ENCODE measurements at places on chromosomes 11 and 22.

- no peak for DNase-seq
These were observed 1186.2 kb downstream of the LRRC4C start for GRCh38 chr11:40273192-40273732.

GRCh38 chr11:71913756-71914526, 14.5 kb downstream of the XNDC1N start:
- DNase-seq, result peak; percentile 68

GRCh38 chr11:129435499-129436245, 60.0 kb downstream of the BARX2 start:
- DNase-seq, result no peak

- no peak for DNase-seq
These were observed 1.5 kb downstream of the TCIRG1 start for GRCh38 chr11:68040101-68040956.

DNA sequence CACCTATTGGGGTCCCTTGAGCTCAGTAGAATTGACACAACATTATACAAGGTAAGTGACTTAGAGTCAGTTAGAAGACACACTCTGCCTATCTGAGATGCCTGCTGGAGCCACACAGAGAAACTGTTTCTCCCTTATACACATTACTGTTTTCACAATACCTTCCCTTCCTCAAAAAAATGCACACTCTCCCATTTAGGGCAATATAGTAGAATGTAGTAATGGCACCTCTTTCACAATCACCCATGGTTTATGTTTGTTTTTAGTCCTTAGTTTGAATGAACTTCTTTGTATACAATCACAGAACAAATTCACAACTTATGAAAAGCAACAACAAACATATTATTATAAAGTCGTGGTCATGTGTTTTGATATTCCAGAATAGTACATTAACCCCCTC, 14.3 kb downstream of the OR52H1 start:
- DNase-seq, result no peak

- DNase-seq, result no peak
These were observed 3.4 kb upstream of the MRPL16 start for GRCh38 chr11:59814021-59814420.

GRCh38 chr11:118129471-118130172, 23.0 kb downstream of the SCN4B start:
- no peak for DNase-seq

DNA sequence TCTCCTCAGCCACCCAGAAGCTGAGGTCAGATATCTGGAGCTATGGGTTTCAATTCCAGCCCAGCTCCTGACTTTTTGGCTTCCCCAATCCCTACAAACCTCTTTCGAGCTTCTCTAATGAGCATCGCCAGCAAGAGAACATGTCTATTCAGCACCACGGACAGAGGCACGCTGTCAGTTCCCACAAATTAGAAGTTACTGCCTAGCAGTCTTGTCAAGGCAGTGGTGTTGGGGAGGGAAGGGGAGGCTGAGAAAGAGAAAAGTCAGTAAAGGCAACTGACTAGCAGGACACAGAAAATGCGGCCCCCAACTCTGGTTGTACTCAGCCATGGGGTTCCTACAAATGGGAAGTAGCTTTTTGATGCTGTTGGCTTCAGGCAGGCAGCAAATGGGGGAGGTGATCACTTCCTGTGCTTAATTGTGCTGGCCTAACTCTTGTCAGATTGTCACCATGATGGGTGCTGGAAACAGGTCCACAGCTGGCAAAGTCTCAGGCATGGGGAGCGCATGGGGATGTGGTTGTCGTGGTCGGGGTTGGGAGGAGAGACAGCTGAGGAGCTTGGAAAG, 205.9 kb downstream of the ST3GAL4 start:
- DNase-seq, result no peak

DNA sequence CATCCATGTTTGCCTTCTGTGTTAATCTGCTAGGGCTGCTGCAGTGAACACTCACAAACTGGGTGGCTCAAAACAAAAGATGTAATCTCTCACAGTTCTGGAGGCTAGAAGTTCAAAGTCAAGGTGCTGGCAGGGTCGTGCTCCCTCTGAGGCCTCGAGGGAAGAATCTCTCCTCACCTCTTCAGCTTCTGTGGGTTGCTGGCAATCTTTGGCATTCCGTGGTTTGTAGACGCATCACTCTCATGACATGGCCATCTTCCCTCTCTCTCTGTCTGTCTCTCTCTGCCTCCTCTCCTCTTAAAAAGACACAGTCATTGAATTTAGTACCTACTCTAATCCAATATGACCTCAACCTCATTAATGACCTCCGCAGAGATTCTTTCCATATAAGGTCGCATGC, 78.8 kb downstream of the TSPAN18 start:
- DNase-seq, result no peak

- DNase-seq, result no peak
These were observed 60.9 kb upstream of the NECTIN1 start for GRCh38 chr11:119789766-119790407.

DNA sequence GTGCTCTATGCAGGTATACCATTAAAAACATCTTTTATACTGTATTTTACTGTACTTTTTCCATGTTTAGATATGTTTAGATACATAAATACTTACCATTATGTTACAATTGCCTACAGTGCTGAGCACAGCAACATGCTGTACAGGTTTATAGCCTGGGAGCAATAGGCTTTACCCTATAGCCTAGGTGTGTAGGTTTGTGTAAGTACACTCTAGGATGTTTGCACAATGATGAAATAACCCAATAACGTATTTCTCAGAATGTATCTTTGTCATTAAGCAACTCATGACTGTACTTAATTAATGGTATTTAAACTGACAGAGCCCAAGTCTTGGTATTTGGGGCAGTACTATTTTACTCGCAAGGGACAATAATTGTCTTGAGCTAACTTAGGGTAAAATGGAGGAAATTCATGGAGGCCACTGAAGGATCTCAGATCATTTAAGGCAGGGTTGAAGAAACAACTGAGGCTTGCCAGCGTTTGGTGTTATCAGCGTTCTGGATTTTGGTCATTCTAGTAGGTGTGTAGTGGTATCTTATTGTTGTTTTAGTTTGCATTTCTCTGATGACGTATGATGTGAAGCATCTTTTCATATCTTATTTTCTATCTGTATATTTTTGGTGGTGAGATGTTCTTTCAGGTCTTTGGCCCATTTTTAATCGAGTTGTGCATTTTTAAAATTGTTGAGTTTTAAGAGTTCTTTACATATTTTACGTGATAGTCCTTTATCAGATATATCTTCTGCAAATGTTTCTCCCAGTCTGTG, 42.4 kb downstream of the ADAMTS15 start:
- DNase-seq, result no peak

DNA sequence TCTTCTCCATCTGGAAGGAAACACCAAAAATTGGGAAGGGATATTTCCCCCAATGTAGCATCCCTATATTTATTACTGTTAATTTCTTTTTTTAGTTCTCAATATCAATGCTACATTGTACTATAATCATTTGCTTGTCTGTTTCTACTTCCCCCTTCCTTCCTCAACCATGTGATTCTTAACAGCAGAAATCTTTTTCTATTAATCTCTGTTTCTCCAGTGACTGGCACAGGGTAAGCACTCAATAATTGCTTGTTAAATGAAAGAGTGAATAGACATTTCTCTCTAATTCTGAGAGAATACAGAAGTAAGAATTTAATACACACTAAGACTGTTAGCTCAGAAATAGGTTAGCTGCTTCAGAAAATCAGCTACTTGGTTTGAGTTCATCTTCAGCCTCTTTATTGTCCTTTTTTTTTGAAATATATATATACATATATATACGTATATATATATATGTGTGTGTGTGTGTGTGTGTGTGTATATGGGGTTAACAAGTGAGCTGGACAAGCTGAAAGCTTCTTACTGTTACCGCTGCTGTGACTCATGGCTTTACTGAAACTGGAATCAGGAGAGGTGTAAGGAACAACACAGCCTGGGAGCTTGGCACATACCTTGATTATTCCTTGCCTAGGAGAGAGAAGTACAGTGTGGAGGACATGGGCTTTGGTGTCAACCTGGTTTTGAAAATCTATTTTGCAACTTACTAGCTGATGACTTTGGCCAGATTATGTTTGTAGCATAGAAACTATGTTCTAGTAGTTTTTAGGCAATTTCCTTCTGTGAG, 26.2 kb upstream of the PDE3B start:
- DNase-seq, result no peak

- no peak for DNase-seq
These were observed 40.5 kb upstream of the OR9Q1 start for GRCh38 chr11:57983191-57983590.

DNA sequence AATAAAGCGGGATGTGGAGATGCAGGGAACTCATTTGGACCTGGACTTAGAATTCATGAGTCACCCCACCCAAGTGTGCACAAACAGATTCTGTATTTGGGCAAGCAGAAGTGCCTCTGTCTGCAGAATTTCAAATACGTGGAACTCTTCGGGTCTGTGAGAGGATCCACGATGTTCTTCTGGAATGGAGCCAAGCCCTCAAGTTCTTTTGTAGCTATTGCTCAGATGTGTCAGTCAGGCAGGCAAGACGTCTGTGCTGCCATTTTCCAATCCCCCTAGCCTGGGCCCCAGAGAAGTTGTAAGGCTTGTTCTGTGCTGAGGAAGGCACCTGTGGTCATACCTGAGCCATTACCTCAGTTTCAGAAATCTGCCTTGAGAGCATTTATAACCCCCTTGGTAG, 132.8 kb upstream of the RASSF10 start:
- DNase-seq, result no peak

DNA sequence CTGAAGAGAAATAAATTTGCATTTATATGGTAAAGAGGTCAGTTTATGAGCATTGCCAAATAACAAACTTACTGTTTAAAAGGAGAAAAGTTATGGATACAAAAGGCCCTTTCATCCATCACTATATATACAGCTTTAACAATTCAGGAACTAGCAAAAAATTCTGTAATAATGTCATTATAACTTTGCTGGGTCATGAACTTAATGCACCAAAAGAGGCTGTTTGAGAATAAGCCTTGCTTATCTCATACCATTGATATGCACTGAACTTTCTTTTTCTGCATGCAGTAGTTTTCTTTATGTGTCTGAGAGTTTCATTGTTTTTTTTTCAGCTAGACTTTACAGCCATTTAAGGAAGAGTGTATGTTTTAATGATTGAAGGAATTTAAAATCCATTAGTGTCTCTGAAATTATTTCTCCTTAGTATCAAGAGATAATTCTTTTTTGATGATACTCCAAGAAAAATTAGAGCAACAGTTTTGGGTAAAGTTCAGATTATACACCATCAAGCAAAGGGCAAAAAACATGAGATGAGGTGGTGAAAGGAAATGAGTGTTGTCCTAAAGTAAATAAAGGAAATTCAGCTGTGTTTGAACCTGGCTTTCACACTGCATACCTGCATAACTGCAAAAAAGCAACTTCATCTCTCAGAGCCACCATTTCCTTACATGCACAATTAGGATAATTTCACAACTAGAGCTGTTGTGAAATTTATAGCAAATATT, 188.2 kb upstream of the ANO3 start:
- no peak for DNase-seq

DNA sequence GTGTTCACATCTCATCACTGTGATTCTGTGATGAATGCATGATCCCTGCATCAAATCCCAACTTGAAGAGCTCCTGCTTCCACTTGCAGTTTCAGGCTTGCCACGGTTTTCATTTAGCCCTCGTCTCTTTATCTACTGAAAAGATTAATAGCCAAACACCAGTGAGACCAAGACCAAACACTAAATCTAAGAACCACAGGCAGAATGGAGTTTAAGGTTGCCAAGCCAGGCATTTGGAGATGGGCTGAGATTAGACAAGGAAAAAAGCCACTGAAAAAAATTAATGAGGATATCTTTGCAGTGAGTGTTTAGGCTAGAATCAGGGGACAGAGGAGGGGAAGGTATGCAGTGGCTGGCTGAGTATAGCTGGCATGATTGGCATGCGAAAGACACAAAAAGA, 227.2 kb upstream of the BLID start:
- peak; percentile 64 for DNase-seq

DNA sequence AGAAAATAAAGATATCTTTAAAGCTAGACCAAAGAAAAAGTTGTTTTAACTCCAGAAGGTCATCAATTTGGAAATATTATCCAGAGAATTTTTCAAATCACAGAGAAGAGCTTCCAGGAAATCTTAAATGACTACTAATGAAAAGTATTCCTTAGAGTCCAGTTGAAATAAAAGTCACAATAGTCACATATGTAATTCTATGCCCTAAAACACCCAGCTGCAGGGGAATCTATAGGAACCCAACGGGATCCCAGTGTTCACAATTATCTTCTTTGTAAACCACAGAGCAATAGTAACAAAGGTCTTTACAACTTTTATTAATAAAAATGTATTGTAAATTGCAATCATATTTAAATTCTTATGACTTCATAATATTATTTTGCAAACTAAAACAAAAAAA, 27.1 kb downstream of the MPPED2 start:
- DNase-seq, result no peak

GRCh38 chr11:72475381-72475780, 41.0 kb upstream of the CLPB start:
- no peak for DNase-seq

- peak; percentile 87 for DNase-seq
These were observed 50.5 kb upstream of the SHISAL1 start for GRCh38 chr22:44363013-44363979.

GRCh38 chr11:65377777-65378176, 4.7 kb downstream of the SLC25A45 start:
- no peak for DNase-seq

DNA sequence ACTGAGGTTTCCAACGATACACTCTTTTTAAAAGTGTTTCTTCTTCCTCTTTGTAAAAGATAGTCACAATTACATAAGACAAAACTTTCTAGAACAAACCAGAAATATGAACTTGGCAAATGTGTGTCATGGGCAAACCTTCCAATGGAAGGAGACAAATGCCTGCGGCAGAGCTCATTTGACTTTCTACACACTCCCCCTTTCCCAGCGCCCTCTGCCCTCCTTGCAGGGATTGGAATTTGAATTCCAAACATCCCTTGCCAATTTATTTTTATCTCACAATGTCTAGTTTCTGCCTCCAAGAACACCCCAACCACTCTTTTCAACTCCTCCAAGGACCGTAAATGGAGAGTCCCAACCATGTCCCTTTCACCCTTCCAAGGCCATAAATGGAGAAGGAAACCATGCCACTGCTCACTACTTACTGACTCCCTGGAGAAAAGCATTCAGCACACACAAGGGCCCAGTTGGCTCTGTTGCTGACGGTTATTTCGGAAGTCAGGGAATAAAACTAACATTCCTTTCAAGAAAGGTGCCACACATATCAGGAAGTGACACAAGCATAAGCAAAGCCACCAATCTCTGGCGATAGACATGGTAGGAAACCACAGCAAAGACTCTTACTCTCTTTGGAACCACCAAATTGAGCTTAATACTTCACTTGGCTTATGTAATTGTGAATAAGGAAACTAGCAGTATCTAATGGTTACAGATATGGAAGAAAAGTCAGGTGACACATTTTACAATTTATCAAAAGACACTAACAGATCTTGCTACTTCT, 15.0 kb upstream of the ESAM start:
- no peak for DNase-seq

DNA sequence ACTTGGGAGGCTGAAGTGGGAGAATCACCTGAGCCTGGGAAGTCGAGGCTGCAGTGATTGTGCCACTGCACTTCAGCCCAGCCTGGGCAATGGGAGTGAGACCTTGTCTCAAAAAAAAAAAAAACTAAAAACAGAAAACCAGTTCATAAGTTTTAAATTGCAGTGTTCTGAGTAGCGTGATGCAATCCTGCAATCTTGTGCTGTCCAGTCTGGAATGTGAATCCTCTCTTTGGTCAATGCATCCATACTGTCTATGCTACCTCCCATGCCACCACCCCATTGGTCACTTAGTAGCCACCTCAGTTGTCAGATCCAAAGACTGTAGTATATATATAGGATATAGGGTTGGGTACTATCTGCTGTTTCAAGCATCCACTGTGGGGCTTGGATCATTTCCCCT, 11.1 kb downstream of the YAP1 start:
- DNase-seq, result no peak

- DNase-seq, result no peak
These were observed 9.7 kb downstream of the MS4A12 start for GRCh38 chr11:60502221-60502775.

Data from BJ (cell line).